Vein endothelial cell (primary cell): ENCODE measurements at places on chromosomes 6 and 20. TPM values are rescaled to one million over a fixed set of nuclear protein-coding genes. Genes with fewer than 3 reads are reported as not detected.

Gene DTD1
- 63.7 and 70.6 TPM in 2 replicates for total RNA-seq

Gene IL17A
- total RNA-seq = not detected in 2 replicates

Gene CNKSR3
- 10.8 and 13.8 TPM in 2 replicates for total RNA-seq

Gene C4B
- total RNA-seq = 0.33 and 0.76 TPM in 2 replicates

Gene TRIM10
- total RNA-seq = not detected in 2 replicates

Gene DYNLT1
- 78.6 and 89.8 TPM in 2 replicates for total RNA-seq

Gene ABCC10
- total RNA-seq = 21.1 and 23.8 TPM in 2 replicates

Gene SLC17A5
- total RNA-seq = 26.5 and 28.8 TPM in 2 replicates

Gene RCAN2
- total RNA-seq = 0.33 and 1.5 TPM in 2 replicates

Gene ERVFRD-1
- not detected in 2 replicates for total RNA-seq

Gene RAD21L1
- not detected in 2 replicates for total RNA-seq

Gene CDSN
- under 0.01 TPM in 1 of 2 replicates, not detected in the other for total RNA-seq

Gene TCF21
- total RNA-seq = not detected in 2 replicates

Gene ZNF391
- under 0.01 and 1.6 TPM in 2 replicates for total RNA-seq

Gene TFAP2B
- not detected in 2 replicates for total RNA-seq

Gene PRSS35
- total RNA-seq = 0.33 TPM in 1 of 2 replicates, not detected in the other

Gene RAET1L
- not detected in 2 replicates for total RNA-seq

Gene FHL5
- not detected in 2 replicates for total RNA-seq

Gene TBXT
- total RNA-seq = not detected in 2 replicates

Gene C20orf202
- 0.33 TPM in 1 of 2 replicates, not detected in the other for total RNA-seq

Gene MPIG6B
- total RNA-seq = not detected in 2 replicates

Gene GDAP1L1
- total RNA-seq = not detected in 2 replicates

Gene LTA
- not detected in 2 replicates for total RNA-seq

Gene TPD52L1
- total RNA-seq = 3.4 and 7.2 TPM in 2 replicates

Gene FGD2
- total RNA-seq = not detected in 2 replicates

Gene OPN5
- total RNA-seq = not detected in 2 replicates

Gene C6orf58
- total RNA-seq = 0.38 and 0.65 TPM in 2 replicates
